ENCODE measurements at places on chromosomes 4 and X.
A peak's percentile ranks its signal among the peaks of the same experiment; 100 is the strongest.

GRCh38 chr4:116665716-116666115 is 419.7 kb downstream of the TRAM1L1 start:
- no peak for DNase-seq

GRCh38 chr4:141642063-141642462 is 5.7 kb downstream of the IL15 start:
- DNase-seq, result no peak

GRCh38 chr4:20305976-20306375 is 54.3 kb downstream of the SLIT2 start:
- peak; percentile 61 for DNase-seq

- DNase-seq, result no peak
Observed at GRCh38 chrX:52983321-52984000, 25.1 kb upstream of the FAM156A start.

DNA sequence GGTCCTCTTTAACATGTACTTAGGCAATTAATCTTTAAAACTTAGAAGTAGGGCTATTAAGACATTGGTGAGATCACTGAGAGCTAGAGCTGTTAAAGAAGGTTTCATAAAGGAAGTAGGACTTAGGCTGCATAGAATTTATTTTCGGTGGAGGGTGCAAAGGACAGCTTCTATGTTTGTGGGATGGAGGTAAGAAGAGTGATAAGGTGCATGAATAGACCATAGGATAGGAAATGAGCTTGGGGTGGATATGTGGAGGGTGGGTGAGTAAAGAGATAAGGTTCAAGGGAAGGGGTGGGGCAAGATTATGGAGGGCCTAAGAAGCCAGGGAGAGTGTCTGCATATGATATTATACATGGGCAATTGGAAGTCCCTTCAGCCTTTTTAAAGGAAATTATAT is 15.9 kb downstream of the RTL9 start:
- no peak for DNase-seq

GRCh38 chr4:53476232-53477037 is 99.0 kb downstream of the FIP1L1 start:
- no peak for DNase-seq

- no peak for DNase-seq
Observed at GRCh38 chr4:153421941-153422340, 44.2 kb upstream of the TMEM131L start.

- peak; percentile 20 for DNase-seq
Observed at GRCh38 chrX:10159145-10159468, 2.3 kb downstream of the CLCN4 start.

GRCh38 chr4:1736812-1737211 is 15.5 kb downstream of the TACC3 start:
- no peak for DNase-seq

DNA sequence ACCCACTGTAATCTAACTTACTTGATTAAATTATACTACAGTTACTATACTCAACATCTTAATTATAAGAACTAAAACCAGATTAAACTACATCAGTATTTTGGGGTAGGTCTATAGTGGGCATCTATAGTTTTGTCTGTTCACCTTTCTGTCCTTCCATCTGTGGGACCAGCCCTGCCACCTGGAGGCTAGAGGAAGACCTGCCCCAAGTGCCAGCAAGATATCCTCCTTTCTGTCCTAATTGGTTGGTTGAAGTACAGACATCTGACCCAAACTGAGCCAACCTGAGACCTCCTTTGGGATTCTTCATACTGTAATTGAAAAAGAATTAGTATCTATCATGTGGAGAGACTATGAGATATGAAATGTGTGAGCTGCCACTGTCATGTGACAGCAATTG is 172.2 kb upstream of the TLL1 start:
- no peak for DNase-seq
